ENCODE measurements at places on chromosomes 1 and 21. TPM values are rescaled to one million over a fixed set of nuclear protein-coding genes. Genes with fewer than 3 reads are reported as not detected.
A peak's percentile ranks its signal among the peaks of the same experiment; 100 is the strongest.

The CELA3A gene
- total RNA-seq: not detected

The ARHGAP29 gene
- total RNA-seq: not detected

The SPATC1L gene
- total RNA-seq: 17.5 TPM

The KCNT2 gene
- not detected for total RNA-seq

The ARID4B gene
- total RNA-seq: 45.7 TPM

The DCAF6 gene
- total RNA-seq: 25.1 TPM

The KCNJ6 gene
- not detected for total RNA-seq

The C1orf185 gene
- not detected for total RNA-seq

The GJA9 gene
- total RNA-seq: not detected

GRCh38 chr1:64424412-64424811 is 45.5 kb upstream of the CACHD1 start:
- no peaks in the 10 kb centered on the region for H3K27me3 ChIP-seq
- H3K4me1 ChIP-seq: no peaks in the 10 kb centered on the region
- no peaks in the 10 kb centered on the region for H3K36me3 ChIP-seq
- DNase-seq: no peak
- H3K27ac ChIP-seq: no peak overlapping the region
- no peak overlapping the region for H3K4me3 ChIP-seq

GRCh38 chr1:230866171-230867070 is 1.9 kb downstream of the C1orf198 start:
- H3K4me3 ChIP-seq: peak overlapping the region; percentile 11
- peaks cover 19% of the 10 kb centered on the region for H3K4me1 ChIP-seq
- no peaks in the 10 kb centered on the region for H3K36me3 ChIP-seq
- H3K27ac ChIP-seq: no peak overlapping the region
- H3K27me3 ChIP-seq: peaks cover 34% of the 10 kb centered on the region
- no peak for DNase-seq

- peaks cover 13% of the 10 kb centered on the region for H3K36me3 ChIP-seq
- H3K4me3 ChIP-seq: no peak overlapping the region
- no peak for DNase-seq
- no peak overlapping the region for H3K27ac ChIP-seq
These were observed 14.5 kb downstream of the NUAK2 start for GRCh38 chr1:205306929-205307566.

DNA sequence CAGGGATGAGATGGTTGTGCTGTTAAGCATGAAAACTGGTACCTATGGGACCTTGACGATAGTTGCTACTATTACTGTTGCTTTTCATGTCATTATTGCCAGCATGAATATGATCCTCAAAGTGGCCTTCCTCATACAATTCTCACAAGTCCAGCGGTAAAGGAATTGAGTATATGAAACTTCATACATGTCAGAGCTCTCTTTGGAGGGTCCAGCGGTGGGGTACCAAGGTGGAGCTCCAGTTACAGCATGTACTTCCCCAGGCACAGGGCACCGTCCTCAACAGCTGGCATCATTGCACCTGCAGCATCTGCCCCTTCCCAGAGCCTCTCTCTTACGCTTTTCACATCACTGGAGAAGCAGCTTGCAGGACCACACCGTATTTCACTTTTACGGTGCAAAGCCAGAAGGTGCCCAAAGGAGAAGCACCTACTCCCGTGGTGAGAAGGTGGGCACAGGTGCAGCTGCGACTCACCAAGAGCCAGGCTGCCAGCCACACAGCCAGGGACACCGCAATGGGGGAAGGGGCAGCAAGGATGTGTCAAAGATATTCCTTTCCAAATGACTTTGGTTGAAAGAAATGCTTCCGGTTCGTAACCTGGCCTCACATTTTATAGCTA is 166.4 kb upstream of the IRF2BP2 start:
- no peak overlapping the region for H3K4me3 ChIP-seq
- H3K27ac ChIP-seq: no peak overlapping the region
- H3K4me1 ChIP-seq: peaks cover 25% of the 10 kb centered on the region
- no peak for DNase-seq
- peaks cover 5% of the 10 kb centered on the region for H3K36me3 ChIP-seq

GRCh38 chr21:14677013-14677412 is 130.9 kb upstream of the SAMSN1 start:
- peaks cover 46% of the 10 kb centered on the region for H3K4me1 ChIP-seq
- DNase-seq: no peak
- H3K27ac ChIP-seq: peak overlapping the region; percentile 94
- H3K27me3 ChIP-seq: no peaks in the 10 kb centered on the region

- peaks cover 1% of the 10 kb centered on the region for H3K36me3 ChIP-seq
- no peak overlapping the region for H3K27ac ChIP-seq
- H3K4me1 ChIP-seq: peaks cover 12% of the 10 kb centered on the region
- H3K27me3 ChIP-seq: no peaks in the 10 kb centered on the region
- no peak overlapping the region for H3K4me3 ChIP-seq
These were observed 9.6 kb upstream of the HTR6 start for GRCh38 chr1:19654886-19655717.

GRCh38 chr1:61013946-61014667 is 68.3 kb upstream of the NFIA start:
- no peaks in the 10 kb centered on the region for H3K36me3 ChIP-seq
- no peak for DNase-seq
- H3K4me3 ChIP-seq: no peak overlapping the region
- peaks cover 20% of the 10 kb centered on the region for H3K27me3 ChIP-seq
- H3K4me1 ChIP-seq: peaks cover 4% of the 10 kb centered on the region

DNA sequence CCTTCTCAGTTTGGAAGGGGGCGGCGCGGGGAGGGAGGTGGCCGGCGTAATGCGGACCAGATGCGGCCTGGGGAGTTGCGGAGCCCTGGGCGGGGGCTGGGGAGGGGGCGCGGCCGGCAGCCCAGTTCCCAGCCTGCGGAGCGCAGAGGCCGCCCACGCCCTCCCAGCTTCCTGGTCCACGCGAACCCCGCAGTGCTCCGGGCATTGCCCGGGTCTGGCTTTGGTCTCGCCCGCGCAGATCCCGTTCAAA is 695 bp downstream of the DMBX1 start:
- H3K27ac ChIP-seq: no peak overlapping the region
- H3K27me3 ChIP-seq: peaks cover 86% of the 10 kb centered on the region
- DNase-seq: no peak
- peaks cover 4% of the 10 kb centered on the region for H3K36me3 ChIP-seq

DNA sequence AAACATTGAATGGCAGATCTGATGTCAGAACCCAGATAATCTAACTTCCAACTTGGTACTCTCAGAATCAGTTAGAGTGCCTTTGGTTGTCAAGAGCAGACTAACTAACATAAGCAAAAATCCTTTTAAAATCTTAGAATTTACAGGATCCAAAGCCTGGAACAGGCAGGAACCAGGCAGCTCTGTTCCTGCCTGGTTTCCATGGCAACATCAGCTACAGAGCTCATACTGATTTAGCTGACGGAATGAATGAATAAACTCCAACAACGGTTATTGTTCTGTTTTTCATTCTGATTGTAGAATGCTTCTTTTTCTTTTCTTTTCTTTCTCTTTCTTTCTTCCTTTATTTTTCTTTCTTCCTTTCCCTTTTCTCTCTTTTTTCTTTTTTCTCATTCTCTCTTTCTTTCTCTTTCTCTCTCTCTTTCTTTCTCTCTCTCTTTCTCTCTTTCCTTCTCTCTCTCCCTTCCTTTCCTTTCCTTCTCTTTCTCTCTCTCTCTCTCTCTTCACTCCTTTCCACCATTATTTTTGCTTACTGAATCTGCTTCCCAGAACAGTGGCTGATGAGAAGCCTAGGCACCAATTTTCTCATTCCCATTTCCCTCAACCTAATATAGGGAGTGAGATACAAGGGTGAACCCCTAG is 121.6 kb downstream of the RGS7 start:
- no peaks in the 10 kb centered on the region for H3K4me1 ChIP-seq
- DNase-seq: no peak
- H3K4me3 ChIP-seq: no peak overlapping the region
- H3K27ac ChIP-seq: no peak overlapping the region
- no peaks in the 10 kb centered on the region for H3K36me3 ChIP-seq
- no peaks in the 10 kb centered on the region for H3K27me3 ChIP-seq

DNA sequence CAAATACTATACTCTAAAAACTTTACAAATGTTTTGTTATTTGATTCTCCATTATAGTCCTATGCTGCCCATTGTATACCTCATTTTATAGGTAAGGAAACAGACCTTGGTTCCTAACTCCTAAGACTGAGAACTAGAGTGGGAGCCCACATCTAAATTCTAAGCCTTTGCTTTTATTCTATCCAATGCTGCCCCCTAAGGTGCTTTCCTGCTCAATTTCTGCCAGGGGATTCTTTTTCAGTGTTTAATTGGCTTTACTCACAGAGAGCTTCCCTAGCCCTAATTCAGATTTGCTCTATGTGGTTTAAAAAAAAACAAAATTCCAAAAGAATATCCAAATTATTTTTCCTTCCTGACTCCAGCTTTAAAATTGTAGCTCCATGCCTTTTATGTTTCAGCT is 64.5 kb downstream of the KIF14 start:
- DNase-seq: no peak
- H3K4me1 ChIP-seq: no peaks in the 10 kb centered on the region
- peaks cover 37% of the 10 kb centered on the region for H3K36me3 ChIP-seq
- H3K27me3 ChIP-seq: no peaks in the 10 kb centered on the region
- no peak overlapping the region for H3K27ac ChIP-seq
- H3K4me3 ChIP-seq: no peak overlapping the region

- H3K36me3 ChIP-seq: no peaks in the 10 kb centered on the region
- no peaks in the 10 kb centered on the region for H3K27me3 ChIP-seq
- no peak for DNase-seq
- no peak overlapping the region for H3K27ac ChIP-seq
These were observed 176.8 kb upstream of the CHRM3 start for GRCh38 chr1:239209591-239209990.

GRCh38 chr1:204992201-204992997 is 50.6 kb upstream of the CNTN2 start:
- H3K4me1 ChIP-seq: peaks cover 14% of the 10 kb centered on the region
- peaks cover 4% of the 10 kb centered on the region for H3K27me3 ChIP-seq
- H3K27ac ChIP-seq: peak overlapping the region; percentile 78
- no peaks in the 10 kb centered on the region for H3K36me3 ChIP-seq
- H3K4me3 ChIP-seq: no peak overlapping the region
